ENCODE measurements at places on chromosomes 6 and 20.

DNA sequence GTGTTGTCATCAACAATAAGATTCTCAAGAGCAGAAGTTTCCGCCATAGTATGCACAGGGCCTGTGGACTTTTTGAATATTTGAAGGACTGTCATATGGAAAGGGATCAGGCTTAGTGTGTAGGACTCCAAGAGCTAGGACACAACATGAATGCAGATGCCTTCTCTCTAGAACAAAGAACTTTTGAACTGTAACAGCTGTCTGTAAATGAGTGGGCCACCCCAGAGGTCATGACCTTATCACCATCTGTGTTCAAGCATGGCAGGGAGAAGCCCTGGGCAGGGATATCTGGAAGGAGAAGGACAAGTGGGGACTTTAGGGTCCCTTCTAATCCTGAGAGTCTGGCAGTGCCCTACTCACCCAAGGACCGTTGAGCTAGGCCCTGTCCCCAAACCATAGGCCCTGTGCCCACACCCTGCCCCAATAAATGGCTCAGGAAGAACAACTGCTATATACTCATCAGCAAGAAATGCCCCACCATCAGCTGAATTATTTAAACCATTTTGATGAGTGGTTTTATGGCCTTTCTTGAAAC lies 70.6 kb downstream of the MTHFD1L start:
- no peak for DNase-seq

GRCh38 chr6:122363769-122364483 lies 35.5 kb upstream of the HSF2 start:
- no peak for DNase-seq

DNA sequence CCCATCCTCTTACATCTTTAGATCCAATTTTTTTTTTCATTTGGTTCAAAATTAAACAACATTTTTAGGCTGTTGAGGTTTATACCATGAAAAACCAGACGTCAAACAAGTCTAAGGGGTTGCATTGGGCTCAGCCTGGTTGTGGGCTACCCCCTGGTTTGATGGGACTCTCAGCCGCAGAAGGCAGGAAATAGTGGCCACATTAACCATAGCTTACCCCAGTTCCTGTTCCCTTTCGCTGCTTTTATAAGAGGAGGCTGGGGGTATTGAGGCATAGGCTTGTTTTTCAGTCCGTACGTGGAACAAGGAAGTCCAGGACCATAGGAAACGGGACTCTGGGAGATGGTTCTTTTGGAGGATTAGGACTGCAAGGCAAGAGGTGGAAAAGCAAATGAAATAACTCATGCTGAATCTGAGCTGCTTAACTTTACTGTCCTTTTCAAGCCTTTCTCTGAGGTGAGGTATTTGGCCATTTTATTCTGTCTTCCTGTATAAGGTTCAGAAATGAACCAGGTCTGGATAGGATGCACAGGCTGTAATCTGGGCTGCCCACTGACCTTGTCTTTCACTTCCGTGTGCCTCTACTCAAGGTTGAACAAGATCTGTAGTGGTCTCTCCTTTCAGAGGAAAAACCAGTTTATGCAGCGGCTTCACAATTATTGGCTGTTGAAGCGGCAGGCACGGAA lies 7.7 kb downstream of the BRPF3 start:
- peak; percentile 58 for DNase-seq

DNA sequence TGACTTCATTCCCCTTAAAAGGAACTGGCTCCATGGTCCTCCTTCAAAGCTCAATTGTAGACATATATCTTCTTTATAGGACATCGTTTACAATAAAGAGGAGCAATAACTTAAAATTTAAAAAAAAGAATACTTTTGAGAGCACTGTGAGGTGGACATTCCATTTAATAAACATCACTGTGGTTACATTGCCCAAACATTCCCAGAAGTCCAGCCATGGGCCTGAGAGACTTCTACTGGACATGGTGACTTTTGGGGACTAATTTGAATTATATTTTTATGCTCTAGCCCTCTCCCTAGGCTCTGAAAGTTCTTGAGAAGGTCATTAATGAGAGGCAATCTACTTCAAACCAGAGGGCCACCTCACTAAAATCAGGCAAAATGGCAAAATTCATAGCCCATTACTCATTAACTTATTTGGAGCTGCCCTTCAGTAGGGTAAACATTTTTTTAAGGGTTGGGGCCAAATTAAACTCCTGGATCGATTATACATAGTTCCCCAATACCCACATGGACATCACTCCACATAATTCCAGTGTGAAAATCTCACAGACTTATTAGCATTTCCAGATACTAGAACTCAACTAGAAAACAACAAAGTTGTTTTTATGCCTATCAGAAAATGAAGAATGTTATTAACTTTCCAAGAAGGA lies 17.1 kb downstream of the ISM1 start:
- no peak for DNase-seq

DNA sequence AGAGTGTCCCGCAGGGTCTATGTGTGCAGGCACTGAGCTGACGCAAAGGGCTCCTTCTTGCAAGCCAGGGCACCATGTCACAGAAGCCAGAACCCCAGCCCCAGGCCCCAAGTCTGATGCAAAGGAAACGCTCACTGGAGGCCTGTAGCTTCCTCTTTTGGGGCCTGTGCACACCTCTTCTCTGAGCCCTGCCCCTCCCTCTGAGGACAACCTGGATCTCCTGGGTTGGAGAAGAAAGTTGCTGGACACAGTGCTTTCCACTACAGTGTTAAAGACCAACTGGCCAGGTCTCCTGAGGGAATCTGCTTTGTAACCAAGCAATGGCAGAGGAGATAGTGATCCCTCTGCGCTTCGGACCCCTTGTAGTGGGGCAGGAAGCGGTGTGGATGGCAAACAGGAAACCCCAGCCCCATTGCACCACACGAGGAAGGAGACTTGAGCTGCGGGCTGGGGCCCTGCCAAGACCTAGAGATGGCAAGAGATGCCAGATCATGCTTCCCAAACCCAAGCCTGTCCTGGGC lies 90.0 kb downstream of the PRND start:
- peak; percentile 82 for DNase-seq

DNA sequence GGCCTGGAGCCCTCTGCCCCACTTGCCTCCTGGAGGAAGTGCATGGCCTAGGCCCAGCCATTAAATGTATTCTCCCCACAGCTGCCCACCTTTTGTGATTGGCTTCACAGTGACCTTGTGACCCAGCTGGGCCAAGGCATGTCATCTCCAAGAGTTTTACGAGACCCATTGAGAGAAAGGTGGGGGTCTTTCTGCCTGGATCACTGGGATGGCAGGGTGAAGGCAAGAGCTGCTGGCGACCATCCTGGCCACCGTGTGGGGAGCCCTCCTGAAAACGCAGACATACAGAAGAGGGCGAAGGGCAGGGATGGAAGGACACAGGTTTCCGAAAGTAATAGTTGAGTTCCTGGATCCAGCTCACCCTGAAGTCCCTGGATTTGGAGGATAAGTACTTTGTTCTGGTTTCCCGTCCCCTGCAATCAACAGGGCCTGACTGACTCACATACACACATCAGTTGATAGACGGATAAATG lies 12.3 kb upstream of the SPO11 start:
- DNase-seq: no peak

GRCh38 chr6:4450237-4450636 lies 314.9 kb upstream of the ECI2 start:
- DNase-seq: no peak

- peak; percentile 48 for DNase-seq
These were observed 9.5 kb downstream of the NCR2 start for GRCh38 chr6:41344876-41345275.
